ENCODE measurements at places on chromosomes 16 and 17.
A peak's percentile ranks its signal among the peaks of the same experiment; 100 is the strongest.

DNA sequence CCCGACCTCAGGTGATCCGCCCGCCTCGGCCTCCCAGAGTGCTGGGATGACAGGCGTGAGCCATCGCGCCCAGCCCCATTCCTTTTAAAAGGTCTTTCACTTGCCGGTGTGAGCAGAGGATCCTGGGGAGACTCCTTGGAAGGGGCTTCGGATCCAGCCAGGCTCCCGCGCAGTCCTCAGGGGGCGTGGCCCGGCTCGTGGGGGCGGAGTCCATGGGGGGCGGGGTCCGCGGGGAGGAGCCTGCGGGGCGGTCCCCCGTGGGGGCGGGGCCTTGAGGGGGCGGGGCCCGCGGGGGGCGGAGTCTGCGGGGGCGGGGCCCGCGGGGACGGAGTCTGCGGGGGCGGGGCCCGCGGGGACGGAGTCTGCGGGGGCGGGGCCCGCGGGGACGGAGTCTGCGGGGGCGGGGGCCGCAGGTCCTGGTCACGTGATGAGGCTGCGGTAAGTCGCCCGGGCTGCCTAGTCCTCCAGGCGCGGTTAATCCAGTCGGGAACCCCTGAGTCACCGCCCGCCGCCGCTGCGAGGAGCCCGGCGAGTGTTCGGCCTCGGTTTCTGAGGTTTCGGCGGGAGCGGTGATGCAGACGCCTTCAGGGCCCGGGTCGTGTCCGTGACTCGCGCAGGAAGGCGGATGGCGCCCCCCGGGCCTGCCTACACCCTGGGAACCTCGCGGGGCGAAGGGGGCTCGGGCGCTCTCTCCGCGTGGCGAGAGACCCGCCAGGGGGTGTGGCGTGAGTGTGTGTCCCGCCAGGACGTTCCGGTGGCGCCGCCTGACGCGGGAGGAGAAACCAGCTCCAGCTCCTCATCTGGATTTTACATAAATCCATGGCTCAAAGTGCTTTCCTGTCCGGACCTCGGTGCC is 23.6 kb upstream of the ABR start:
- DNase-seq = peak; percentile 79

DNA sequence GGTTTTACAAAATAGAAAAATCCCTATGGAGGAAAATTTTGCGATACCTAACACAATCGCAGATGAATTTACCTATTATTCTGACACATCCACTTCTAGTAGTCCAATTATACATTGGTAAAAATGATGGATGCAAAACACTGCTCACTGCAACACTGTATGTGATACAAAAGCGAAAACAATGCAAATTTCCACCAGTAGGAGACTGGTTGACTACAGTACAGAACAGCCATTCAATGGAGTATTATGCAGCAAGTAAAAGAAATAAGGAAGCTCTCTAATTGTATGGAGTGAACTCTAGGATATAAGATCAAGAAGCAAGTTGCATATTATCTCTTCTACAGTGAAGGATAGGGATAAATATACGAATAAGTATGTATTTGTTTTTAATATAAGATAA is 48.5 kb downstream of the SETD6 start:
- DNase-seq = no peak

- DNase-seq = peak; percentile 75
Measured at GRCh38 chr17:72613806-72614292, 478.6 kb downstream of the SLC39A11 start.

GRCh38 chr16:21274172-21274726 is 3.8 kb downstream of the CRYM start:
- no peak for DNase-seq

DNA sequence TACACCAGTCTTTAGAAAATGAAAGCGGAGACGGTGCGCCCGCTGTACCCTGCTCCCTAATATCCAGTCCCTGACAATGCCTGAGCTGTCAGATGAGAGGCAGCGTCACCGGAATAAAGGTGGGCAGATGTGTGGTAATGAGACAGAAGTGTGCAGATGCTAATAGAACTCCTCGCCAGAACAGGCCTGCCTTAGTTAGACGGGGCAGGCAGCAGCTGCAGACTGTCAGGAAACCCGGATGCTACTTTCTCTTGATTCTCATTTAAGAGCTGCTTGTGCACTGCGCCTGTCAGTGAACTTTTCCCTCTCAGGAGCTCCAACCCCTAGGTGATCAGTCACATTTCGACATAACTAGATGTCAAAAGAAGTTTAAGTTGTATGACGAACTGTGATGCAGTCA is 221.8 kb upstream of the IRX3 start:
- no peak for DNase-seq

- DNase-seq = no peak
Measured at GRCh38 chr17:35807371-35808144, 1.7 kb upstream of the TAF15 start.

DNA sequence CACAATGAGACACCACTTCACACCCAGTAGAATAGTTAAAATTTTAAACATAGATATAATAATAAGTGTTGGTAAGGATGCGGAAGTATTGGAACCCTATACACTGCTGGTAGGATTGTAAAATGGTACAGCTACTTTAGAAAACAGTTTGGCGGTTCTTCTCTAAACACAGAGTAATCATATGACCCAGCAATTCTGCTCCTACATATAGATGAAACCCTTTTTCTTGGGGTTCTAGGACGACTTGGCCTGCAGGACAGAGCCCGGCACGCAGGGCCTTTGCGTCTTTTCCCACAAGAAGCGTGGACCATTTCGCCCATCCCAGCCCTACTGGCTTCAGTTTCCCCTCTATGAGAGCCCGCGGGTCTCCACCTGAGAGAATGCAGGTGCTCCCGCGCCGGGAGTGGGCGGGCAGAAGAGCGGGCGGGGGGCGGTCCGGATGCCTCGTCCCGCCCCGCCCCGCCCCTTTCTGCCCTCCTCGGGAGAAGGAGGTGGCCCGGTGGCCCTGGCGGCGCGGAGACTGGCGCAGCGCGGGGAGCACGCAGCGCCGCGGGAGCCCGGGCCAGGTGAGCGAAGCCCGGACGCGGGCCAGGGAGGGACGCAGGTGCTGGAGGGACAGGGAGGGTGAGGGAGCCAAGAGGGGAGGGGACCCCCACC is at the start of gene SDR42E2:
TSS of gene SDR42E2 (plus strand) at position 508 of the 657 bp plus-strand sequence. CDS start 3,077 bp downstream, outside the sequence.
- DNase-seq = no peak

- no peak for DNase-seq
Measured at GRCh38 chr17:68460146-68460545, 2.9 kb upstream of the WIPI1 start.

- DNase-seq = no peak
Measured at GRCh38 chr17:5297245-5297644, 15.2 kb downstream of the RABEP1 start.

- no peak for DNase-seq
Measured at GRCh38 chr16:3922241-3922640, 41.7 kb upstream of the CREBBP start.

DNA sequence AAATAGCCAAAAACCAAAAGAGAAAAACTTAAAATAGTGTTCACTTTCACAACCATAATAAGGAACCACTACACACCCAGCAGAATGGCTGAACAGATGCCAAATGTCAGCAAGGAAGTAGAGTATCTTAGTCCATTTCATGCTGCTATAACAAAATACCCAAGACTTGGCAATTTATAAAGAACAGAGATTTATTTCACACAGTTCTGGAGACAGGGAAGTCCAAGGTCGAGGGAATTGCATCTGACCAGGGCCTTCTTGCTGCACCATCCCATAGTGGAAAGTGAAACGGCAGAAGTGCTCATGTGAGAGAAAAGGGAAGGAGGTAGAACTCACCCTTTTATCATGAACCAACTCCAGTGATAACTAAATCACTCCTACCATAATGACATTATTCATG is 33.8 kb upstream of the CCL22 start:
- DNase-seq = no peak

- DNase-seq = no peak
Measured at GRCh38 chr16:24023621-24024020, 187.8 kb downstream of the PRKCB start.

- DNase-seq = no peak
Measured at GRCh38 chr17:66548659-66549310, 246.4 kb downstream of the PRKCA start.

GRCh38 chr16:84722068-84722467 is 22.3 kb downstream of the USP10 start:
- no peak for DNase-seq

- DNase-seq = no peak
Measured at GRCh38 chr16:23092072-23092800, 57.0 kb downstream of the USP31 start.

DNA sequence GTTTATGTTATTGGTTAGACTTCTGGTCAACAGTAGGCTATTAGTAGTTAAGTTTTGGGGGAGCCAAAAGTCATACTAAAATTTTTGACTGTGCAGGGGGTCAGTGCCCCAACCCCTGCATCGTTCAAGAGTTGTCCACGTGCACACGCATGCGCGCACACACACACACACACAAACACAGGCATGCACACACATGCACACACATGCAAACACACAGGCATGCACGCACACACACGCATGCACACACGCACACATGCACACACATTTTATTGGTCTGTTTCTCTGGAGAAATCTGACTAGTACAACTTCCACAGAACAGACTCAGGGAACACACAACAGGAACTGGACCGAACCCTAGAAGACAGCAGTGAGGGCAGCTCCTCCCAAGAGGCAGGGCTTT is 24.4 kb upstream of the USP10 start:
- no peak for DNase-seq

GRCh38 chr16:66064801-66065530 is 301.5 kb upstream of the CDH5 start:
- DNase-seq = no peak

- DNase-seq = peak; percentile 17
Measured at GRCh38 chr16:17205279-17206211, 265.2 kb downstream of the XYLT1 start.

GRCh38 chr17:55350825-55351205 is 70.8 kb downstream of the MMD start:
- DNase-seq = no peak

DNA sequence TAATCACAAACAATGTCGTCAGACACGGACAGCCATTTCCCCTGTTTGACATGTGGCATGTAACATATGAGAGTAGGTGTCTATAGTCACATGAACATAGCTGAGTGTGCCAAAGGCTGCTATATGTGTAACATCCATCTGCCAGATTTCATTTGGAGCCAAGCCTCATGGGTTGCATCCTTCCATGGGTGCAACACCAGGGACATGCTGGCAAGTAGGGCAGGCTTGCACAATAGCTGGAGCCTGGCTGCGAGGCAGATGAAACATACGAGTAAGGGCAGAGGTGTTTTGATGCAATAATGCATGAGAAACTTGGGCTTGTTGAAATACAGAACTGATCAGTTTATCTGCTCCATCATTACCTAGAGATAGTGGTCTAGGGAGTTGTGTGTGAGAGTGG is 9.0 kb upstream of the ZNF689 start:
- no peak for DNase-seq

GRCh38 chr16:67230809-67231660 is 4.1 kb downstream of the TMEM208 start:
- no peak for DNase-seq

DNA sequence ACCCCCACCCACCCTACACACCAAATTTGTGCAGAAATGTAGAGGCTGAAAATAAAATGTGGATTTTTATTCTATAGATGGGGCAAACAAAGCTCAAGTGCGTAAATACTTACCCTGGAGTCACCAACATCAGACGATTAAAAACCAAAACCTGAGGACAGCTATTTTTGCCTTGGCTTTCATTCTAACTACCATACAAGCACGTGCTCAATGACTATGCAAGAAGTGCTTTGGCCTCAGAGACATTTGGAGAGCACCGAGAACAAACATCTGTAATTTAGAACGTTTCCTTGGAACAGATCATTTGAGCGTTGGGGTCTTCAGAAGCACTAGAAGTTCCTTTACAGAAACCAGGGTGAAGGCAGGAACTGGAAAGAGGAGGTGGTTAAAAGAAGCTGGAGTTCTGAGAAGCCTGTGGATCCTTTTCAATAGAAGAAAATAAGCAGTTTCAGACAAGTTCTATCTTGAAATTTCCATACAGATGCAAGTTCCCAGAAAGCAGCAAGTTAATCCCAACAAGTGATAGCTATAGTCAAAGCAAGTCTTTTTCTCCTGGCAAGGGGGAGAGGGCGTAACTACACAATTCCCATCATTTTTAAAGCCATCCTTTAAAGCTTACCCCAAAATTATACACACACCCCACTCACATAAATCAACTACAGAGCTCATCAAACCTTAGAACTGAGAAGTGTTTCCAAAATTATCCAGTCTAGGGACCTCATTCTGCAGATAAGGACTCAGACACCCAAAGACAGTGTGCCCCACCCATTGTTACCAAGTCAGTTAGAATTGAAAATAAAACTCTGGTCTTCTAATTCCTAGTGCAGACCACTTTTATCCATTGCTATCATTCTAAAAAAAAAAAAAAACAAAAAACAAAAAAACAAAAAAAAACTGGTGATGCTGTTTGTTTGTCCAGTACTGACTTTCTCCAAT is 29.6 kb upstream of the CDRT4 start:
- DNase-seq = no peak

GRCh38 chr17:69246726-69247375 is 18.2 kb upstream of the ABCA10 start:
- DNase-seq = no peak

DNA sequence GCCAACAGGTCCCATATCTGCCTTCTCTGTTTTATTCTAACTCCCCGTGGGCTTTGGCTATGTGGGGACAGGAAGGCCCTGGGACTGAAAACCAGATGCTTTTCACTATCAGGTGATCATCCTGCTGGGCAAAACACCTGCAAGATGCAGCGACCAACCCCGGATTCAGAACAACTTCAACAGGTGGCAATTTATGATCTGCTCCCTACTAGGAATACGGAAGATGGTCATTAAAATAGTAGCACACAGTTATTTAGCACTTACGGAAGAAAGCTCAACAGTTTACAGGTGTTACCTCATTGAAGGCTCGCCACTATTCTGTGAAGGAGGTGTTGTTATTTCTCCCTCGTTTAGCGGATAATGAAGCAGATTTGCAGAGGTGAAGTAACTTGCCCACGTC is 7.8 kb upstream of the SLC5A11 start:
- no peak for DNase-seq

GRCh38 chr16:67155295-67156142 is 4.2 kb downstream of the TRADD start:
- DNase-seq = peak; percentile 61

- DNase-seq = no peak
Measured at GRCh38 chr16:727291-727977, 528 bp downstream of the HAGHL start.

- DNase-seq = no peak
Measured at GRCh38 chr17:74584292-74585060, 7.6 kb downstream of the CD300LD start.

DNA sequence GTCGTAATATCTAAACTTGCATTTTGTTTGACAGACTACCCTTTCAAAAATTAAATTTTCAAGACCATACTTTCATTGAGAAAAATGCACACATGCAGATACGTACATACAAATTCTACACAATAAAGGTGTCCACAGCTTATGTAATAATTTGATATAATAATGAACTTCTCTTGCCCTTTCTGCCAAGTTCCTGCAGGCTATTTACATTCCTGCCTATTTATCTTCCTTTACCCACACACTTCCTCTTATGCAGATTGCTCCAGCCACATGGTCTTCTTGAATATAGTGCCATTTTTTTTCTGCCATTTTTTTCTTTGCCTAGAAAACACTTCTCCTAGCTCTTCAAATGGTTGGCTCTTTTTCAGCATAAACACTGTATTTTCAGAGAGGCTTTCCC is 826.9 kb upstream of the CDH8 start:
- DNase-seq = no peak

GRCh38 chr17:42629411-42630009 is 20.0 kb downstream of the TUBG1 start:
- no peak for DNase-seq

Measured in MG63 (cell line).